ENCODE measurements at places on chromosomes 2 and 18. TPM values are rescaled to one million over a fixed set of nuclear protein-coding genes. Genes with fewer than 3 reads are reported as not detected.

The BBS5 gene
- total RNA-seq = 4.6 TPM

The G6PC2 gene
- total RNA-seq = not detected

The IL1RL2 gene
- total RNA-seq = 0.74 TPM

The GALR1 gene
- total RNA-seq = not detected

All from bronchus fibroblast of lung (primary cell).